Mesangial cell (primary cell): ENCODE measurements at places on chromosomes 1 and 21. TPM values are rescaled to one million over a fixed set of nuclear protein-coding genes. Genes with fewer than 3 reads are reported as not detected.

Gene ETNK2
- 9.8 and 19.3 TPM in 2 replicates for total RNA-seq

Gene BLACAT1
- under 0.01 and 0.63 TPM in 2 replicates for total RNA-seq

Gene LRRC3
- total RNA-seq: 2.9 and 3.5 TPM in 2 replicates

Gene HAO2
- total RNA-seq: not detected in 2 replicates

Gene HES5
- total RNA-seq: not detected in 2 replicates

Gene GSTM2
- total RNA-seq: 3.7 and 20.5 TPM in 2 replicates

Gene ADPRS
- total RNA-seq: 47.8 and 53.0 TPM in 2 replicates

Gene CNR2
- not detected in 2 replicates for total RNA-seq
